Stimulated activated CD4-positive, alpha-beta T cell treated with anti-CD3 and anti-CD28 coated beads, Interleukin-1b, Interleukin-23, amount 100 ng/mL, for 1 hour (primary cell): ENCODE measurements at places on chromosomes 3 and 15.

DNA sequence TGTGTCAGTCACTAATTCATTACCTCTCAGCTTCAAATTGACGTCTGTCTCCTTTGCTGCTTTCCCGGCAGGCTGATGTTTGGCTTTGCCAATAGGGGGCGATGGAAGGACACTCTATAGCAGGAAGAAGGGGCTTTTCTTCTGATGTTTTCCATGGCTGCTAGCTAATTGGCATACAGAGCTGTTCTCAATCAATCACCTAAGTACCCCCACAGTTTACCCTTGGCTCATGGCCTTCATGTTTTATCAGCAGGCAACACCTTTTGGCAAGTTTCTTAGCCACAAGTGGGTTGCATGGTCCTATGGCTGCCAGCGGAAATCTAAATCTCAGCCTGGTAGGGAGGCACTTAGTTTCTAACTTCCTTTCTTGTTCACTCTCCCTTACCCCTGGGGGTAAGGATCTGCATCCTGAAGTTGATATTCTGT is 45.0 kb downstream of the ESYT3 start:
- no peak for DNase-seq

GRCh38 chr15:96494505-96494904 is 164.0 kb downstream of the NR2F2 start:
- no peak for DNase-seq

DNA sequence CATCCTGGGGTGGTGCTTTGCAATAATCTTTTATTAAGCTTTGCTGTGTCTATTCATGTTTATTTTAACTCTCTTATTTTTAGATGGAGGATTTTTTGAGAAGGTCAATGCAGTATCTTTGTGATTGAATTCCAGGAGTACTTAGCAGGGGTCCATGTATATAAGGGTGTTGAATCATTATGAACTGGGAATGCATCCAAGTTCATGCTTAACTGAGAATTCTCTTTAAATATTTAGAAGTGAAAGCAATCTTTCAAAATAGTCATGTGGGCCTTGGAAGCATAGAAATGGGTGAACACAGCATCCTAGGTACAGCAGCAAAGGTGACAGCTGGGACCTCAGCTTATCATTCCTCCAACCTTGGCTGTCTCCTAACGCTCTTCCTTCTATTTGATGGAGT is 27.3 kb downstream of the SPTSSB start:
- no peak for DNase-seq

DNA sequence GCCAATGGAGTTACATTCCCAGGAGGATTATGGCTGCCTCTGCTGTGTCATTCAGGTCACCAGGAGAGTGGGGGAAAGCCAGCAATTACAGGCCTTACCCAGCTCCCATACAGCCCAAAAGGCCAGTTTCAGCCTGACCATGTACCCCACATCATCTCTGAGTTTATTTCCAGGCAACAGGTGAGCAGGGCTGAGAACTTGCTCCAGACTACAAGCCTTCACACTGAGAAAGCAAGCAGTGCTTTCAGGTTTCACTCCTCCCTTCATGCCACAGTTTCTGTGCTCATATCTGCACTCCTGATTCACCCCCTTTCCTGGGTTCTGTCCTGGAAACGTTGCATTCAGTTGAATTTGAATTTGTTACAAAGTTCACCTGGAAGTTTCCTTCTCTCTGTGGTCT is 68.1 kb upstream of the ABI3BP start:
- DNase-seq: no peak

- no peak for DNase-seq
These were observed 235.4 kb downstream of the FMN1 start for GRCh38 chr15:32959077-32959476.

DNA sequence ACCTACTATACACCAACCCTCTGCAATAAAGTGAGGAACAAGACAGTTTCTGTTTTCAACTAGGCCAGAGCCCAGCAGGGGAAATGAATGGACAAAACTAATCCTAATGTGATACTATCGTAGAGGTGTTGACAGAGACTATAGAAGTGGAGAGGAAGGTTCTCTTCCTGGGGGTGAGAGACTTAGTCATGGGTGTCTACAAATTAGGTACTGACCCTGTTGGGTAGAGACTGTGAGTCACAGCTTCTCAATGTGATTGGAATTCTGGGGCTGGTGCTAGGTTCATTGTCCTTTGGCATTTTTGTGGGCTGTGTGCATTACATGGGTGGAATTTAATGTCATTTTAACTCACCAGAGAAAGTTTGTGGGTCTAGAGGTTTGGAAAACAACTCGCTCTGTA is 79.3 kb downstream of the ADAMTSL3 start:
- DNase-seq: no peak

DNA sequence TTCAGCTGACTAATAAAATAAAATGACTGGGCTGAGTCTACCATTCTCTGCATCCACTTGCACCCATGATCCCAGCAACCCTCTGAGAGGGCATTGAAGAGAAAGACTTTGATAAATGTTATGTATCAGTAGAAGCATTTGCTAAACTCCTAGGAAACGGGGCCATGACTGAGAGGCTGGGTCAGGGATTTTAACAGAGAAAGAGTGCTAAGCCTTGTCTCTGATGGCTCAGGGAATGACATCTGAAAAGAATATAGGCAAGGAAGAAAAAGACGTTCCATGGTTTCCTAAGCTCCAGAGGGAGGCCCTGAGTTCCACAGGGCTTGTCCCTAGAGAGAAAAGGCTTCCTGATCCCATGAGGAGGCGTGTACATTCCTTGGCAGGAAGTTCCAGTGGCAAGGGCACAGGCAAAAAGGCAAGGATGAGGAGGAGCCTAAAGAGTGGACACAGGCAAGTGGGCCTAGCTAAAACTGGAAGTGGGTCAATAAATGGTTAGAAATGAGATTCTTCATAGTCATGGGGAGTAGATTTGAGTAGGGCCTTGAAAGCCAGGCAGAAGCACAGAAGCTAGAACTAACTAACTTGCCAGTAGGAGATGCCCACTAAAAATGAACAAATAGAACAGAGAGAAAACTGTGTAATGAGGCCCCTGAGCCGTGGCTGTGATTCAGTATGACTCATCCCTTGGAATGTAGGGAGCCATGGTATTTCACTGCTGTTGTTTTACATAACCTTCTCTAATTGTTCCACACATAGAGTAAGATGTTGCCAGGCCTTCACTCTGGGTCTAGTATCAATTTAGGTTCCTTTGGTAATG is 44.9 kb upstream of the MANF start:
- DNase-seq: no peak

GRCh38 chr3:126051234-126051633 is 32.7 kb downstream of the SLC41A3 start:
- DNase-seq: no peak

- no peak for DNase-seq
These were observed 327.1 kb upstream of the TBC1D5 start for GRCh38 chr3:18069568-18069967.

GRCh38 chr15:50137330-50137761 is 18.3 kb upstream of the ATP8B4 start:
- no peak for DNase-seq

DNA sequence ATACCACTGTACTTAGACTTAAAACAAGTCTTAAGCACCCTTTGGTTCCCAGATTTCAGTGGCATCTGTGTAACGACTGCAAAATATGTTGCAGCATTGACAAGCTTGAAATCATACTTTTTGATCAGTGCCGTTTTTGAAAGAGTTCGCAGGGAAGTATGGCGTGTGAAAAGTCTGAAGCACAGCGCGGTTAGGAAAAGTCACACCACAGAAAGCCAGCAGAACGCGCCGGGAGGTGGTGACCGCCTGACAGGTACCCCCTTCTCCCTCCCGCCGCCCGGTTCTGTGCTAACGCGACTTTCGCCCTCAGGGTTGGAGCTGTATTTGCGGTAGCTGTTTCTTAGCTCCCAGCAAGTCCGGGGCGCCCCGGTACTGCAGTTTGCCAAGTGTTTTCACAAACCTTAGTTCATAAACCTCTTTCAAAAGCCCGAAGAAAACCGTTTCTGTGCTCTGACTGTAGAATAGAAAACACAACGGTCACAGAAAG is 481 bp upstream of the CRYBG3 start:
- no peak for DNase-seq

DNA sequence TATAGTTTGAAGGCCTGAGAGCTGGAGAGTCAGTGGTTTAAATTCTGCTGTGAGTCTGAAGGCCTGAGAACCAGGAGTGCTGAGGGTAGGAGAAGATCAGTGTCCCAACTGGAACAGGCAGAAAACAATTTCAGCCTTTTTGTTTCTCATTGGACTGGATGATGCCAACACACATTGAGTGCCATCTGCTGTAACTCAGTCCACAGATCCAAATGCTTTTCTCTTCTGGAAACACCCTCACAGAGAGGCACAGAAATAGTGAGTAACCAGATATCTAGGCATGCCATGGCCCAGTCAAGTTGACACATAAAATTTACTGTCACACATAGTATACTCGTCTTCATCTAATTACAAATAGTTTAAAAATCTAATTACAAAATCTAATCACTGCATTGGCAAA is 100.8 kb downstream of the NEO1 start:
- DNase-seq: no peak

GRCh38 chr3:142705198-142705597 is 18.6 kb upstream of the TRPC1 start:
- DNase-seq: no peak

DNA sequence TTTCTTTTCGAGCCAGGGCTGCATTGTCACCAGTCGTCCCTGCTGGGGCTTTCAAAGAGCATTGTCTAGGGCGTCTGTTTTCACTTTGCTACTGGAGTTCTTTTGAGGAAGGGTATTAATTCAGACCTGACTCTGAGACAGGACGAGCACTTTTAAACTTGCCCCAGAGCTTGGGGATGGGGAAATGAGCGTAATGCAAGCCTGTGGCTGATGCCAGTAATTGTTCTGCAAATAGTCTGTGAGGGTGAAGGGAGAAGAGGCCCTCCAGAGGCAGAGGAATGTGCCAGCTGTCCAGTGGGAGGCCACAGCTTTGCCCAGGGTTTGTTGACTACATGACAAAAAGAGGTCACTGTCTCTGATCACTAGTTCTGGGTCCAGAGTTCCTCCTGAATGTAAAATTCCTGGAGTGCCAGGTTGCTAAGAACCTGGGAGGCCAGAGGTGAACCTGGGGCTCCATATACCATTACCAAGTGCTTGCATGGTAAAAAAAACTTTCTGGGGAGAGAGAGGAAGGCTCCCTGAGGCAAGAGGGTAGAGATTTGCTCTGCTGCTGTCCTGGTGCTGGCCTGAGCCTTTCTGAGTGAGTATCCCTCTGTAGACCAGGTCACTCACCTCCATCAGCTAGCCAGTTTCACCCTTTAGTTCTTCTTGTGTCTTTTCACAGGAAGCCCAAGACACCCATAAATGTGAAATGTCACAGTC is 14.8 kb downstream of the EEFSEC start:
- no peak for DNase-seq

DNA sequence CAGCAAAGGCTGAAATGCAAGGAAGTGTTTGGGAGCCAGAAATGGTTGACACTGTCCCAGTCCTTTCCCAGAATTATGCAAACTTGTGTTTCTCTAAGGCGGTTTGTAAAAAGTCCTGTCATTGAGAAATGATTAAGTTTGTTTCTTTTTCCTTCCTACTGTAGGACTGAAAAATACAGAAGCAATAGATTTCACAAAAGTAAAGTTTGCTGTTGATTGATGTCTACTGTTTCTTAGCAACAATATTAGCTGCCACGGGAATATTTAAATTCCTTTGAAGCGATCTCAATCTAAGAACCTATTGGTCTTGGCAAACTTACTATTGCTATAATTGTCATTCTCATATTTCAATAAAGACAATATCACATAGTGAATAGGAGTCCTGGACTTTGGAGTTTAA is 100.7 kb upstream of the IL12A start:
- DNase-seq: no peak

GRCh38 chr15:71237456-71238188 is 122.4 kb downstream of the THSD4 start:
- no peak for DNase-seq

DNA sequence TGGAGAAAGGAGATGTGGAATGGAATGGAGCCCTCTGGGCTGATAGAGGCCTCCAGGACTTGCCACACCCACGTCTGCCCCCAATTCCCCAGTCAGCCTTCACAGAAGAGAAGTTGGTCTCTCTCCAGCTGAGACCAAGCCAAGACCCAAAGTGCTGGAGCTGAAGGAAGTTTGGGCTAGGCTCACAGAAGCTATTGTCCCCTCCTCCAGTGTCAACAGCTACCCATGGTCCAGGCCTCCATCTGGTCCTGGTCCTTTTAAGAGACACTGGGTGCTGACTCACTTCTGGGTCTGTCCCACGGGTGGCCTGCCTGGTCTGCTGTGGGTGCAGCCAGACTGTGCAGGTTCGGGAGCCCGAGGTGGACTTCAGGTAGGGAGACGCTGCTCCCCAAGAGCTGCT is 179.8 kb downstream of the APBA2 start:
- no peak for DNase-seq

DNA sequence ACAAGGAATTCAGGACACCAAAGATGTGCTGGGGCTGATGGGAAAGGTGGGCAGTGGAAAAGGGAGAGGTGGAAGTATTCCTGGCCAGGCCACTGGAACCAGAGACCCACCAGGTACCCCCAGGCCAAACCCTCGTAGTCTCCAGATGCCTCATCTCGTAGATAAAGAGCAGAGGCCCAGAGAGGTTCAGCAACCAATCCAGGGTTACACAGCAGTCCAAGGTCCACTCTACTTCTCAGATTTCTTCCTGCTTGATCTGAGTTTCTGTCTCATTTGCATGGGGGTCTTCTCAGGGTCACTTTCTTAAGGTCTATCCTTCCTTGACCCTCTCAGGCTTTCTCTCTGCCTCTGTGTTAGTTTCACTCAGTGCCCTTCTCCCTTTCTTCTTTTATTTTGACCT is 5.1 kb downstream of the TTC21A start:
- DNase-seq: no peak

GRCh38 chr3:128845778-128846485 is 33.5 kb upstream of the ACAD9 start:
- DNase-seq: peak; percentile 62

DNA sequence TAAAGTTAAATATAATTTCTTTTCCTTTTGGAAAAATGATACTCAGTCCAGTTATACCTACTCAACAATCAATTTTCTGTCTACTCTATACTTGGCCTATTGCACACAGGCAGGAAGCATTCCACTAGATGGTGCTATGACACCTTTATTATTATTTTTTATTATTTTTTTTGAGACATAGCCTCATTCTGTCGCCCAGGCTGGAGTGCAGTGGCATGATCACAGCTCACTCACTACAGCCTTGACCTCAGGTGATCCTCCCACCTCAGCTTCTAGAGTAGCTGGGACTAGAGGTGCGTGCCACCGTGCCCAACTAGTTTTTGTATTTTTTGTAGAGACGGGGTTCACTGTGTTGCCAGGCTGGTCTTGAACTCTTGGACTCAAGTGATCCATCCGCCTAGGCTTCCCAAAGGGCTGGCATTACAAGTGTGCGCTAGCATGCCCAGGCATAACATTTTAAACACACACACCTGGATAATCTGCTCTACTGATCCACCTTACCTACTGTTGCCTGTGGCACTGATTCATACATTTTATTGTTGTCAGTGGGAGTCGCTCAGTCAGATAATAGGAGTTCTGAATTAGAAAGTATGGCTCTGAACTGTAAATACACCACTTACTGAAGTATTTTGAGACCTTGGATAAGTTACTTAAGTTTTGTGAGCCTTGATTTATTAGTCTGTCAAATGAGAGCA is 56.2 kb downstream of the EIF3J start:
- DNase-seq: no peak

- no peak for DNase-seq
These were observed 24.1 kb upstream of the MINAR1 start for GRCh38 chr15:79408041-79408440.

GRCh38 chr15:96338766-96339618 is 8.5 kb downstream of the NR2F2 start:
- no peak for DNase-seq
